ENCODE measurements at places on chromosomes 5 and 9.

DNA sequence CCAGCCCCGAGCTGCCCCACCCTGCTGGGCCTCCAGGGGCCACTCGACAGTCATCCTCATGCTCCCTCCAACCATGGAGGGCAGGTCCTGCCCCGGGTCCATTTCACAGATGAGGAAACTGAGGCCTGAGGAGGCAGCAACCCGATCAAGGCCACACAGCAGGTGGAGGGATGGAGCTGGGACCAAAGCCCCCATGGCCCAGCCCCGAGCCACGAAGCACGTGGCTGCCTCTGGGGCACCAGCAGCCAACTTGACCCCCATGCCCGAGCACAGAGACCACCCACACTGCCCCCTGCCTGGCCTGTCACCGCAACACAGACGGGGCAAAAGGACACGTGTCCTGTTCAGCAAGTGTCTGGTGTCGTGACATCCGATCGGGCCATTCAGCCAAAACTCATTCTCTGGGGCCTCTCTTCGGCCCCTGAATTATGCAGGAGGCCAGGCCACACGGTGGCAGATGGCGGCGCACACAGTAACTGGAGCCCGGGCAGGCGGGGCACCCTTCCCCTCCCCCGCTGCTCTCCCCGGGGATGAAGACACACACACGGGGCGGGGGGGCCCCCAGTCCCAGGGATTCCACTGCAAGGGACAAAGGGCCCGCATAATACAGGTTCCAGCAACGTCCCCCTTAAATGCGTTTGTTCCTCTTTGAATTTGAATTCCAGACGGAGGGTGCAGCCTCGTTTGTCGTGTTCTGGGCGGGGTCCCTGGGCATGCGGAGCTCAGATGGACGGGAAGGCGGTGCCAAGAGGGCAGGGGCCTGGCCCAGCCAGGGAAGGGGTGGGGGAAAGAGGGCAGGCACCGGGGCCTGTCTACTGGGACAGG is 29.4 kb upstream of the TMEM250 start:
- DNase-seq: no peak

- DNase-seq: no peak
Measured at GRCh38 chr9:110224583-110224982, 16.6 kb upstream of the C9orf152 start.

- DNase-seq: no peak
Measured at GRCh38 chr9:117091529-117091928, 323.3 kb downstream of the ASTN2 start.

DNA sequence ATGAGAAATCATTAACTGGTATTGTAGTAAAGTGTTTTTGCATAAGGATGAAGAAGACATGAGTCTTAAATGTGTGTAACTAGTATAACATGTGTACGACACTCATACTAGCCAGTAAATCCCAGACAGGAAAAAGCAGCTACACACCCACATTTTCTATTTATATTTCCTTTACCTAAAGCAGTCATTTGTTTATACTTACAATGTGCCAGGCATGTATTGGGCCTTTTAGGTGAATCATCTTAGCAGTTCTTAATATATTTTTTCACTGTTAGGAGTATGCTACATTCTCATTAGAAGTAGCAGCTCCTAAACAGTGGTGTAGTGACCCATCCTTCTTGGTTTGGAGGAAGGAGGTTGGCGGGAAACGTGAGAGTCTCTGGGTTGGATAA is 55.8 kb upstream of the TMC1 start:
- peak; percentile 48 for DNase-seq

DNA sequence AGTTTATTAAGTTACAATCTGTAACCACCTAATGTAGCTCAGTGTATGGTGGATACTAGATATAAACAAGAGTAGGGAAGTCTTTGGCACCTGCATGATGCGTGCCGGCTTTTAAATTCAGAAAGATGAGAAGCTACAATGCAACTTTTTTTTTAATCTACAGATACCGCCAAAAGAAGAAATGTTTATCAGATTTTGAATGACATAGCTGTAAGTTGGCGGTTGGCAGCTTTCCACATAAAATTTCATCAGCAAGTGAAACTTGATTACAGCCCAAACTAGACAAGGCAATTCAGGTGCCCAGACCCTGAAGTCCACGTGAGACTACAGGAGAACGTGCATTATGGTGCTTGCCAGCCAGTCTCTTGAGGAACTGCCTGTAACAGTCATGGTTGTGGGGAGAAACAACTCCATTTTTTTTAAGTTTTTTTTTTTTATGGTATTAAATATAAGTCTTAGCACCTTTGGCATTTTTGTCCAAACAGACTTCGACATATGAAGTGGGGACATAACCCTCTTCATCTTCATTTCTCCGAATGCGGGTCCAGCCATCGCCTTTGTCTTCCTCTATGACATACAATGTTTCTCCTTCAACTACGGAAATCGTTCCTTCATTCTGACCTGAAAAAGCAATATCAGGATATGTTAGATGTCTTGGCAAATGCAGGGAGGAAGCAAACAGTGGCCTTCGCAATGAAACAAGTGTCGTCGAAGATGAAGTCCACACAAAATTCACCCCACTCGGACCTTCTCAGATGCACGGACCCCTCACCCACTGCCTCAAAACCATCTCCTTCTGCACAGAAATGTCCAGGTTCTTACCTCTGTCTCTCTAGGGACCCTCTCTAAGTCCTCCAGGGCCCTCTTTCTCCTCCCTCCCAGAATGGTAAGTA is 60.4 kb downstream of the USP20 start:
- DNase-seq: no peak

DNA sequence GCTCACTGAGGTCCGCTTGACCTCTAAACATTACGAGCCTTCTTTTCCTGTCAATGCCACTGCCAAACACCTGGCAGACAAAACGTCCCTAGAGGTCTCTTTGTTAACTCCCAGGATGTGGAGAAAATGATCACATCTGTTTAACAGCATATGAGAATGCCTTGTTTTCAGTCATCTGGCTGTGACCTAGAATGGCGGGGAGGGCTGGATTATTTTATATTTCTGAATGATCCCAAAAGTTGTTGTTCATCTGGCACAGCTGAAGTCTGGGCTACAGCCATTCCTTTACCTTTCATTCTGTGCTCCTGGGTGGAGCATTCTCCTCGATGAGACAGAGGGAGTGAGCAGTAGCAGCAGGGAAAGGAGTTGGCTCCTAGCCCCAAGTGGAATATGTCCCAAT is 138.2 kb downstream of the PRDM6 start:
- DNase-seq: no peak

DNA sequence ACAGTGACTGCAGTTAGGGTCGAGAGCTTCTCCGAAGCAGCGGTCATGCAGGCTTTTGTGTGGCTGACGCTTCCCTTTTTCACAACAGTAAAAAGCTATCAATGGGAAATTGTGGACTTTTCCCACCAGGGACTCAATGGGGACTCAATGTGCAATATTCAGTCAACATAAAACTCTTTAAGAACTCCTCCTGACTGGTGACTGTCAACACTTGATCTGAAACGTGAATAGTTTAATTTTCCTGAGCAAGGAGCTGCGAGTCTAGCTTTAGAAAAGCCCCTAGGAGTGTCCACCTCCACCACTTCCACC is 28.7 kb downstream of the EXOC3 start:
- no peak for DNase-seq

- DNase-seq: no peak
Measured at GRCh38 chr5:35473589-35473988, 144.1 kb upstream of the SPEF2 start.

DNA sequence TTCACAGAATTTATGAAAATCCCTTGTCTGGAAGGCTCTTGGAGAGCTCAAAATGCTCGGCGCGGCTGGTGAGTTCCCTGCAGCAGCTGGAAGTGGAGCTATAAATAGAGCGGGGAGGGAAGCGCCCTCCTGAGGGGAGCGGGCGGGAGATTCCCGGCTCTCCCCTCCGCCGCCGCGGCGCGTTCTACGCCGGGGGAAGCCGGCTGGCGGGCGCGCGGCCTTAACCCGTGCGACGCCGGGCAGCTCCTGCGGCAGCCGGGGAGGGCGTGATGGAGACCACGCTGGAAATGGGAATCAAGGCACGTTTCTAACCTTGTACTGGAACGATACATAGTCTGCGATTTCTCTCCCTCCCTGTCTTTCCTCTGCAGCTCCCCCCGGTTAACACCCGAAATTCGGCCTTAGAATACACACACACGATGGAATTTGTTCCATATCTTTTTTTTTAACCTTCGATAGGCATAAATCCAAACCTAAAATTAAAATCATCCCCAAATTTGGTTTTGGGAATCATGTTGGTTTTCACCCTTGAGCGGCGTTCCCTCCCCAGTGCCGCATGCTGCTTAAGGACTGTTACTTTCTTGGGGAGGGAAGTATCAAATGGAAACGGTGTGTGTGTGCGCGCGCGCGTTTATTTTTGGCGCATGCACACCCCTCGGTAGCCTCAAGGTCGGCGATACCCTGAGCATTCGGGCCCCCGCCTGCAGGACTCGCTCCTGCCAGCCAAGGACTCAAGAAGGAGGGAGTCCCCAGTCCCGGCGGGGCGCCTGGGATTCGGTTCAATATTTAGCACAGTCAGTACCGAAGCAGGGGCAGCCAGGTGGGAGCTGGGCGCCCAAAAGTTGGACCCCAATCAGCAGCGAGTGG is 306.3 kb upstream of the KCNN2 start:
- peak; percentile 77 for DNase-seq

DNA sequence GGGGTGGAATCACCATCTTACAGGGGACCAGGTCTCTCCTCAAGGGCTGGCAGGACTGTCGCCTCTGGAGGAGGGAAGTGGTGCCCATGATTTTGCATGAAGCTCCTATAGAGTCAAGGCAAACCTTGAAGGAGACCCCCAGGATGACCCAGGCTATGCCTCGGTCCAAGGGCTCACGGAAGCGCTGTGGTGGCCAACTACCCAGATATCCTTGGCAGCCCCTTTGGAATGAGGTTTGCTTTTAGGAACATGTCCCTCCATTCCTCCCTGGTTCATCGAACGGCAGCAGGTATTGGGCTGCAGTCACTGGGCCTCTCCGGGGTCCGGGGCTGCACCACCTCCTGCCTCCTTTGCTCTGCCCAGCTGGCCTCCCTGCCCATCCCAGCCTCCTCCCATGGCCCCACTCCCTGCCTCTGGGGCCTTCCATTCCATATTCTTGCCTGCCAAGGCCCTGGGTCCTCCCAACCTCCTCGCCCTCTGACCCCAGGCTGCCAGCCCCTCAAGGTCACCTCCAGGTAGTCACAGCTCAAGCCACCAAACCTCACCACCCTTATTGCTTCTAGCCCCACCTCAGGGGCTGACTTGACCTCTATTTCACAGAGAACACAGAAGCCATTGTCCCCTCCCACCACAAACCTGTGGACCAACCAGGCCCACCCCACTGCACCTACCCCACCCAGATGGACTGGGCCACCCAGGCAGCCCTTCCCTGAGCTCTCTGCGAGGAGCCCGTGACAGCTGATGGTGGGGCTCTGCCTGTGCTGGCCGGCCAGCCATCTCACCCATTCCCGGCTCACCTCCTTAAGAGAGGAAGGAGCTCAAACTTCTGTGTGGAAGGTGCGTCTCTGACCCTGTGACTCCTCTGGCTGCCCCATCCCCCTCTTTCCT is 3.6 kb upstream of the IL3 start:
- DNase-seq: no peak

- no peak for DNase-seq
Measured at GRCh38 chr5:134459010-134459403, 47.3 kb upstream of the CDKN2AIPNL start.

DNA sequence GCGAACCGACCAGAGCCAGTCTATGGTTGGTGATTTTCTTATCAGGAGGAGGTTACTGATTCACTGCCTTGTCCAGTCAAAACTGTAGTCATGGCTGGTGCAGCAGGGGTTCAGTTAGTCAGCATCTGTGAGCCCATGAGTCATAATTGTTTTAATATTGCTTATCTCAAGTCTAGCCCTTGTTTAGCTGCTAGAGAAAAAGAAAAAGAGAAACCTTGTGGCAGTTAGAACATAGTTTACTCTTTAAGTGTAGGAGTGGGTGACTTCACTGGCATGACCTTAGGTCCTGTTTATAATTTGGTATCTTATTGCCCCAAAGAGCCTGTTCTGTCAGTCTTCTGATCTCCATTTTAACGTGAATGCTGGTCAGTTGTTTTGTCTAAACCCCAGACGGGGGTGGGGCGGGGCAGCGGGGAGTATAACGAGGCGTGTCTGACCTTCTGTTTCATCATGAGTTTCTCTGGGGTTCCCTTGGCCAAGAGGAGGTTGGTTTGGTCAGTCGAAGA is 76.9 kb upstream of the NFIL3 start:
- DNase-seq: peak; percentile 84

DNA sequence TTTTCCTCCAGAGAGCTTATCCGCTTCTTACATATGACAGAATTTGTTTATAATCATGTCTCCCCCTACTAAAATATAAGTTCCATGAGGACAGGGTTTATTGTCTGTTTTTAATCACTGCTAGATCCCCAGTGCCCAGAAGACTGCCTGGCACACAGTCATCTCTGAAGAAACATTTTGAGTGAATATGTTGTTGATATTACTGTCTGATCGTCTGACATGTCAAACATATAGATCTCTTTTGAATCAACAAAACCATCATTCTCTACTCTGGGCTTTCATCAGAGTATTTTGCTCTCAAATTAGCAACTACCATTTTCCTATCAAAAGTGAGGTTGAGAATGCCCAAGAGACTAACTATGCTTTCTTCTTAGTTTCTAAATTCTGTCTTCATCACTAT is 67.3 kb upstream of the SHISAL2B start:
- no peak for DNase-seq

DNA sequence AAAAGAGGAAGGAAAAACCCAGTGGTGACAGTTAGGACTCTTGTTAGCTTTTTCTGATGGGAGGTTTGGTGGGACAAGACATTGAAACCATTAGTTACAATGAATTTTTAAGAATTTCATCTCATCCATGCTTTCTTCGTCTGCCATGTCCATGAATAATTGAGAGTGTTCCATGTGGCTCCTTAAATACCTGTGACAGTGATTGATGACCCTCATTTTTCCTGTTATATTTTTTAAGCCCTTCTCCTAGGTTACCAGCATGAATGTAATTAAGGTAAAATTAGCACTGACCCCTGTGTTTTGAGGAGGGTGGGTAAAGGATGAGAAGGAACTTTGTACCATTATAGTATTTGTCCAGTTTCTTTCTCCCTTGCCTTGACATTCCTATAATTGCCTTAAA is 23.5 kb upstream of the PHF2 start:
- no peak for DNase-seq

- DNase-seq: peak; percentile 89
Measured at GRCh38 chr5:53023969-53024368, 34.8 kb downstream of the ITGA2 start.

DNA sequence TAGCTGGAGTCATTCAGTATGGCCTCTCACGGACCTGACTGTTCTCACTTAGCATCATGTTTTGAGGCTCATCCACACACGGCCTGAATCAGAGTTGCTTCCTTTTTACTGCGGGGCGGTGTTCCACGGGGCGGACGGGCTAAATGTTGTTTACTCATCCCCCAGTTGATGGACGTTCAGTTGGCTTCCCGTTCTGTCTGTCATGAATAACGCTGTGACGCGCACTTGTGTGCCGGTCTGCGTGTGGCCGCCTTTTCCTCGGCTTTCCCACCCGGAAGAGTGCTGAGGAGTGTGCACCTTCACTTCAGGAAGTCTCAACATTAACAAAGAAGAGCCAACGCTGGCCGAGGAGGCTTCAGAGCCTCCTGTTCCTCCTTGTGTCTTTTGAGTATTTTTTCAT is 39.0 kb upstream of the IRX4 start:
- no peak for DNase-seq

- no peak for DNase-seq
Measured at GRCh38 chr5:157764531-157764930, 21.0 kb downstream of the LSM11 start.

- DNase-seq: no peak
Measured at GRCh38 chr5:73234204-73234555, 61.2 kb downstream of the TMEM174 start.

Measured in EH (cell line).